ENCODE measurements at places on chromosomes 13 and 19.

DNA sequence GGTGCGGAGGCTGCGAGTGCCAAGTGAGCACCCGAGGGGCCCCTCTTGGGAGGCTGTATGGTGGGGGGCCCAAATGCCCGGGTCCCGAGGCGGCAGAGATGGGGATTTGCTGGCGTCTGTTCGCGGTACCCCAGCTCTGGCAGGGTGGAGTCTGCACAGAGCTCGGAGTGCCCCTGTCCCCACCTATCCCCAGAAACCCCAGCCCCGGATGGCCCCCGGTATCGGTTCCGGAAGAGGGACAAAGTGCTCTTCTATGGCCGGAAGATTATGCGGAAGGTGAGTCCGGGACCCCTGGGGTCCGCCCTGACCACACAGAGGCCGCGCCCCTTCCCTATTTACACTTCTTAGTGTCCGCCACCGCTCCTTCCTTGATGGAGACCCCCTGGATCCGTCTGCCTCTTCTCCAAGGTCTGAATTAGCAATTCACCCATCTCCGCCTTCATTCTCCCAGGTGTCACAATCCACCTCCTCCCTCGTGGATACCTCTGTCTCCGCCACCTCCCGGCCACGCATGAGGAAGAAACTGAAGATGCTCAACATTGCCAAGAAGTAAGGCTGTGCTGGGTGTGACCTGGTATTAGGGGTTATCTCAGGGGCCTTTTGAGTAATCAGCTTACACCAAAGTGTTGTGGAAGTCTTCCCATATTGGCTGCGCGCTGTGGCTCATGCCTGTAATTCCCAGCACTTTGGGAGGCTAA lies 630 bp downstream of the PNPLA6 start:
- DNase-seq = no peak

DNA sequence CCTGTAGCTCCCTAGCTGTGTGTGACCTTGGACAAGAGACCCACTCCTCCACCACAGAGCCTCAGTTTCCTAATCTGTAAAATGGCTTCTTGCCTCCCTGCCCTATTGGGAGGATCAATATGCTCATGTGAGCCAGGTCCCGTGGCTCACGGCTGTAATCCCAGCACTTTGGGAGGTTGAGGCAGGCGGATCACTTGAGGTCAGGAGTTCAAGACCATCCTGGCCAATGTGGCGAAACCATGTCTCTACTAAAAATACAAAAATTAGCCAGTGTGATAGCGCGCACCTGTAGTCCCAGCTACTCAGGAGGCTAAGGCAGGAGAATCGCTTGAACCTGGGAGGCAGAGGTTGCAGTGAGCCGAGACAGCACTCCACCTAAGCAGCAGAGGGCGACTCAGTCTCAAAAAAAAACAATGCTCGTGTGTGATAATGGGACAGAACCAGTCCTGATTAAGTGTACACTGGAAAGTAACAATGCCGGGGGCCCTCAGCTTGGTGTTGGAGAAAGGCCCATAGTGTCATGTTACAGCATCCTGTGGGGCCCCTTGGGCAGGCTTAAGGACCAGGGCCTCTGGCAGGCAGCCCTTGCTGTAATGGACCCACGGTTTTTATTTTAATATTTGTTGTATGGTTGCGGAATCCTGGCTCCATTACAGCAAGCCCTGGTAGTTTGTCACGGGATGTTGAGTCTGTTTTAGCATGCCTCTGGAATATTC lies 6.8 kb downstream of the RPS11 start:
- DNase-seq = no peak

- no peak for DNase-seq
These were observed 81.8 kb downstream of the GGACT start for GRCh38 chr13:100506600-100507422.

DNA sequence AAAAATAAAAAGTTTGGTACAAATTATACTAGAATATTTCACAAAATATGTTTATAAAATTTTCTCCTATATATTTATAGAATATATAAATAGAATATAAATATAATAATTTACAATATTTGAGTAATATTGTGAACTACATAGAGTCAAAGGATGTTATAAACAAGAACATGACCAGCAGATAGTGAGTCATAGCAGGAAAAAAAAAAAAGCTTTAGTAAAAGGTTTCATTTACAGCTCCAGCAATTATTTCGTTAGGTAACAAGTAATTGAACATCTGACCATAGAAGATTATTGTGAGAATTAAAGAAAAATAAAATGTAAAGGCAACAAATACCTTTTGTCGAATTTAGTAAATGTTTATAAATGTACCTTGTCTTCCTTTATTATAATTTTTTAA lies 864.1 kb downstream of the PCDH17 start:
- DNase-seq = no peak

GRCh38 chr19:35408284-35409171 lies 37.7 kb downstream of the GPR42 start:
- DNase-seq = no peak
